Stimulated activated CD8-positive, alpha-beta memory T cell treated with anti-CD3 and anti-CD28 coated beads, Interleukin-2, amount 100 ng/mL, for 1 hour (primary cell): ENCODE measurements at places on chromosomes 4 and X.

DNA sequence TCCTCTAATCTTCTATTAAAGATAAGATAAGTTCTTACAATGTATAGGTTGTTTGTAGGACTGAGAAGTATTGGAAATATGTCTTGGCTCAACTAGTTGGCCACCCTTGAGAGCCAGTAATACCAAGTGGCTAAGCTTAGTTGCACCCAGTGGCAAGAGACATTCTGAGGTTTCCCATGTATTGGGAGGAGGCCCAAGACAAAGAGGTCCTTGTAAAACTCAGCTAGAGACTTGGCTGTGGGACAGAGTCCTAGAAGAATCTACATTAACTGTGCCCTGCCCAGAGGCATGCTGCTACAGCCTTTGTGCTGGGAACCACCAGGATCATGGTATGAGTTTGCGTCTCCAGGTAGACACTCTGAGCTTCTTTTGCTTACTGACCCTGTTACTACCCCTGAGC is 41.9 kb upstream of the SLC4A4 start:
- DNase-seq = no peak

- DNase-seq = no peak
Measured at GRCh38 chr4:65302145-65302544, 368.1 kb downstream of the EPHA5 start.

DNA sequence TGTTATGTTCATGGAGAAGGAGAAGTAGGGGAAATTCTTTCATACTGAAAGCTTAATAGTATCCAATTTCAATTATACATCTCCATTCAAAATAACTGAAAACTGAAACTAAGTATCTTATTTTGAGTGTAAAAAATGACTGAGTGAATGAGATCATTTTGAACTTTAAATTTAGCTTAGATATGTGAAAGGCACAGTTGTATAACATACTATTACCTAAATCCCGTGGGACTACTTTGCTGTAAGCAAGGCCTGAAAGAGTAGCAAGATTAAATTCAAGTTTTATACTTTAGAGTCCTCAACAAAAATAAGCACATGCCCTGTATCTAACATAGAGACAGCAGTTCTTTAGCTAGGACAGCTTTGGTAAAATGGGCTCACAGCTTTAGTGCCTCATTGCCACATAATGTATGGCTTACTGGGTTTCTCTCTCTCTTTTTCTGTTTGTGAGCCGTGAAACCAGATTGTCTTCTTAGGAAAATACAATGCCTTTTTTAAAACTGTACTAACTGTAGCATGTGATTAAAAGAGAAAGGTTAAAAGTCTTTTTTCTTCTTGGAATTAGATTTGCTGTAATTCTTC is 43.2 kb downstream of the GSTCD start:
- no peak for DNase-seq

- DNase-seq = no peak
Measured at GRCh38 chr4:81359207-81359606, 112.5 kb downstream of the RASGEF1B start.

GRCh38 chr4:77065382-77065781 is 10.4 kb downstream of the CCNI start:
- DNase-seq = no peak

DNA sequence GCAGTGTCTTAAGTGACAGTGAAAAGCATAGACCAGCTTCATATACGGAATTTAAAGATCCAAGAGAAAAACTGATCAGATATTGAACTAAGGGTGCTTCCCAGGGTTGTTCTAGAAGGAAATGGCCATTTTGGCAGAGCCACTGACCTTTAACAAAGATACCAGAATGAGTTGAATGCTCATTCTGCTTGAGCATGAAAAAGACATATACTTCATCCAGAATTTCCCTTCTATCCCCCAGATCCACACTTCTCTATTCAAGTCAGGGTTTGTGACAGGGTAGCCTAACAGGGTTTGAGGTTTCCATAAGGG is 45.6 kb upstream of the FAM9C start:
- DNase-seq = no peak

- no peak for DNase-seq
Measured at GRCh38 chr4:15805583-15806517, 27.7 kb downstream of the CD38 start.

DNA sequence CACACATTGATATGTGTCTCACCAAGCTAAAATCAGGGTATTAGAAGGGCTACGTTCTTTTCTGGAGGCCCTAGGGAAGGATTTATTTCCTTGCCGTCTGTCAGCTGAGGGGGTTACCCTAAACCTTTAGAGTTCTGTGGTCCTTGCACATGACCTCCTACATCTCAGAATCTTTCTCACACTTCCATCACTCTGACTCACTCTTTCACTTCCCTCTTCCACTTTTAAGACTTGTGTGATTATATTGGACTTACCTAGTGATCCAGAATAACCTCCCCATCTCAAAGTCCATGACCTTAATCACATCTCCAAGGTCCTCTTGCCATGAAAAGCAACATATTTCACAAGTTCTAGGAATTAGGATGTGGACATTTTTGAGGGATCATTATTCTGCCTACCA is 53.6 kb upstream of the FUNDC1 start:
- DNase-seq = no peak

- no peak for DNase-seq
Measured at GRCh38 chr4:122759639-122760310, 27.3 kb downstream of the BBS12 start.

GRCh38 chrX:130741584-130741983 is 161.4 kb downstream of the ENOX2 start:
- no peak for DNase-seq

GRCh38 chr4:136476753-136477152 is 1055.5 kb downstream of the PCDH18 start:
- no peak for DNase-seq

GRCh38 chrX:7252013-7252610 is 104.2 kb upstream of the PUDP start:
- DNase-seq = no peak

GRCh38 chrX:130086447-130087206 is 23.7 kb downstream of the ELF4 start:
- no peak for DNase-seq

GRCh38 chr4:54909961-54910360 is 215.4 kb downstream of the KDR start:
- DNase-seq = no peak

DNA sequence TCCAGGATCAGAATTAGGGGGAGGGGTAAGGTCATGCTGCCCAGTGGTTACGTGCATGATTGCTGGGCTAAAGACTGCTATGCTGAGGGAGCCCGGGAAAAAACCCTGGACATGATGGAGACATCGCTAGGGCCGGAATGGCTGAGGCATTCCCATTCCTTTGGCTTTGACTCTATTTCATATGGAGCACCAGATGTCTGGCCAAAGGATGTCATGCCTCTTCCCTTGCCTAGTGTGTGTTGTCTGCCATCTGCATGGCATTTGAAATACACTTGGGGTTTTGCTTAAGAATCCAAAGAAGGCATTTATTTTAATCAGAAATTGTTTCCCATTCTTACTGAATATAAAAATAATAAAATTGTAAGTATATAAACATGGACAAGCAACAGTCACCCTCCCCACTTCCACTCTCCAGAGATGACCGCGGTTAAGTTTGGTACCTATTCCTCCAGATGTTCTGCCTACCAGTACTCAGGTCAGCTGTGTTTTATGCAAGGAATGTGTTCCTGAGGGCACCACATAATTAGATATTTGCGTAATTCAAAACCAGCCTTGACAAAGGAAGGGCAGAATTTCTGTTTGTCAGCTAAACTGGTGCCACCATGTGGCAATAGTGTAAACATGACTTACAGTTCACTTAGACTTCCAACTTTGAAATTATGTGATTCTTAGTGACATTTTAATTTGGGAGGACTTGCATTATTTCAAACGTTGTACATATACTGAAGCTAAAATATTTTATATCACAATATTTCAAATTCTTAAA is 105.9 kb downstream of the CT47B1 start:
- DNase-seq = no peak
